ENCODE measurements at places on chromosomes 3 and 15.

GRCh38 chr15:91238644-91239425, 138.8 kb downstream of the SV2B start:
- DNase-seq, result peak; percentile 48

DNA sequence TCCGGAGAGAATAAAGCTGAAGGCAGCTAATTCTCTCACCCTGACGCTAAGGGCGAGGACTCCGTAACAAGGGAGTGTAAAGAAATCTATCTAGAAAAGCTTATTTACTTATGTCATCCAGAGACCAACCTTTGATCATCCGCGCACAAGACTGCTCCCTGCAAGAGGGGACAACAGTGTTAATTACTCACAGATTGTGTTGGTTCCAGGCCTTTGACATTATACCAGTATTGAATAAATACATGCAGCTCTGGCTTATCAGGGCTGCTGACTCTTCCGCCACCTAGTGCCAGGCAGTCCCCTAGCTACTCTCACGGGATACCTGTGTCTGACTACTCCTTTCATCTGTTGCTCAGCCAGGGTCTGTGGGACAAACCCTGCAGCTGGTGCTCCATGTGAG, 211.7 kb downstream of the DTWD1 start:
- no peak for DNase-seq

DNA sequence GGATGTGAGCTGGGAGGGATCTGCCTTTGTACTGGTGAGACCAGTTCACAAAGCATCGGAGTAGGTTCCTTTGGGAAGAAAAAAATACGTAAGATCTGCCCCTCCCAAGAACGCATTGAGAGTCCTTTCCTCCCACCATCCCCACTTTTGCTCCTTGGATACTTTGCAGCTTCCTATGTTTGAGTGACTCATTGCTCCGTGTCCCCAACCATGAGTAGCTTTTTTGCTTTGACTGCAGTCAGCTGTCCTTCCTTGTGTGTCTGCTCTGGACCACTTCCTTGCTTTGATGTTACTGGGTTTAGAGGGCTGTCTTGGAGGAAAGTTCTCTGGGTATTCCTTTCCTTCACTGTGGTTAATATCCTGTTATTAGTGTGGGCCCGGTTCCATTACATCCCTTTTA, 43.2 kb upstream of the PTPN23 start:
- DNase-seq, result no peak

DNA sequence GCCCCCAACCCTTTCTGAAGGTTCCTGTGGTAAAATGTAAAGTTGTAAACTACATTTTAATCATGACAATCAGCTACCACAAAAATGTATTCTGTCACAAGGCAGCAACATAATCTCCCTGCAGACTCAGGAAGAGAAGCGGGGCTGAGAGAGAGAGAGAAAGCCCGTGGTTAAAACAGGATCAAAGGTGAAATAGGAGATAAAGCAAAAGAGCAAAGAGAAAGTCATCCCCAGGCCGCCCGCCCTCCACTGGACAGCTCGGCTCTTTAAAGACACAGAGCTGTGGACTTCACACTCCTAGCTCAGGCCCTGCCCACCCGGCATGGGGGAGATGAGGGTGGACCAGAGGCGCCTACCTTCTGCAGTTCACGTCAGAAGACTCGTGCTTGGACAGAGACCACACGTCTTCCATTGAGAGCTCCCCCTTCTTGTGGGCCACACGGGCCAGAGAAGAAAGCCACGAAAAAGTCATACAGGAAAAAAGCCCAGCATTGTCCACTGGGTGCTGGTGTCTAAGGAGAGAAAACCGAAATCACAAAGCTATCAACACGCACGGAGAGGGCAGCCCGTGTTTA, 29.4 kb downstream of the ABCC5 start:
- DNase-seq, result no peak

- no peak for DNase-seq
These were observed 130.6 kb upstream of the CMC1 start for GRCh38 chr3:28110869-28111268.
